ENCODE measurements at places on chromosomes 2 and 18. TPM values are rescaled to one million over a fixed set of nuclear protein-coding genes. Genes with fewer than 3 reads are reported as not detected.

The C2orf15 gene
- 8.2 TPM for polyA plus RNA-seq

The TFCP2L1 gene
- 5.5 TPM for polyA plus RNA-seq

GRCh38 chr2:70069049-70069448 lies 18.2 kb upstream of the PCBP1 start:
- no peak for DNase-seq

DNA sequence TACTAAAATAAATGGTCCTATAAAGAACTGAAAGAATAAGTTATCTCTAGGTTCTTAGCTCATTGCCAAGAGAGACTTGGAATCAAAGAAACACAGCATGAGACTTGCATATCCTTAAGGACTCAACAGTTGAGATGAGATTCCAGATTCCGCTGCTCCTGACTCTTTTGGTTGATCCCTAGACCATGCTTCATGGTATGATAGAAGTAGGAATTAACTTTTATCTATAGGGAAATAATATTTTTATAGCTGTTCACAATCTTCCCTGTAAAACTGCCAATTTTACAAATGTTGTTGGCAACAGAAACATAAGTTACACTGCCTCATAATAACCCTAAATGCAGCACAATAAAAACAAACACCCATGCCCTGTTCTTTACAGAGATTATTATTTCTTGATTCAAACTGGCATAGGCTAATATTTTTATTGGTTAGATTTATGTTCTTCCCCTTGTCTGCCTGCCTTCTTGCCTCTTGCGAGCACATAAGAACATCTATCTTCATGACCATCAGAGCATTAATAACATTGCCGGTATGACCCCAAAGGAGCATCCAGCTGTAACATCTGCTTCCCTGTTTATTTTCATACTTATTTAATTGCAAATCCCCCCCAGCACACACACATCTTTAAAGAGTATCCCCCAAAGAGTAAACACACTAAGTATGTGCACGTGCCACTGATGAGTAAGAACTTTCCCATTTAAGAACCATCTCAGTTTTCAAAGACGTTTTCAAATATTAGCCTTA lies 735.7 kb upstream of the SLC8A1 start:
- no peak for DNase-seq

GRCh38 chr18:66550366-66550765 lies 53.5 kb downstream of the CDH19 start:
- DNase-seq = no peak

GRCh38 chr2:72145289-72145657 lies 2.4 kb downstream of the CYP26B1 start:
- no peak for DNase-seq

Data from right lung (tissue), 10 donors.